ENCODE measurements at places on chromosomes 6 and 20.
A peak's percentile ranks its signal among the peaks of the same experiment; 100 is the strongest.

DNA sequence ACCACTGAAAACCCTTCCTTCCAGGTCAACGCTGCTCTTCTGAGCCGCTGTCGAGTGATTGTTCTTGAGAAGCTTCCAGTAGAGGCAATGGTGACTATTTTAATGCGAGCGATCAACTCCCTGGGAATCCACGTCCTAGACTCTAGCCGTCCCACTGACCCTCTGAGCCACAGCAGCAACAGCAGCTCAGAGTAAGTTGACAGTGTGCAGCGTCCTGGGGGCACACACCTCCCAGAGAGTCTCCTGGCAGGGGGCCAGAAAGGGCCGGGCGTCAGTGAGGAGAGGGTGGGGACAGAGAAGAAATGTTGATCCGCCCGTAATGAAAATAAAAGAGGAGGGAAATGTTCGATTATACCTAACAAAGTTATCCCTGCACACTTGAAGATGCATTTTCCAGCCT lies 5.0 kb downstream of the WRNIP1 start:
- no peak for DNase-seq

- no peak for DNase-seq
These were observed 191.7 kb downstream of the SMOC2 start for GRCh38 chr6:168632694-168633093.

- DNase-seq, result no peak
These were observed 579.9 kb downstream of the EPM2A start for GRCh38 chr6:145155411-145155810.

DNA sequence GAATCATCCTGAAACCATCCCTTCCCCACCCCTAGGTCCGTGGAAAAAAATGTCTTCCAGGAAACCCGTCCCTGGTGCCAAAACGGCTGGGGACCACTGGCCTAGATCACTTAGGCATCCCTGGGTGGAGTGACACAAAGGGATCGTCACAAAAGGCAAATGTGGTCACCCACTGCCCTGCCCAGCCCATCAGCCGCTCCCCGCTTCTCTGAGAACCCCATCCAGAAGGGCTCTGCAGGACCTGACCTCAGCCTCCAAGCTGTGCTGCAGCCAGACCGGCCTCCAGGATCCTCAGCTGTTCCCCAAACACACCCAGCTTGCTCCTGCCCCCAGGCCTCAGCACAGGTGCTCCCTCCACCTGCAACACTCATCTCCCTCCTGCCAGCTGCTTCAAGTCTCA lies 61.6 kb downstream of the PREX1 start:
- DNase-seq, result no peak

DNA sequence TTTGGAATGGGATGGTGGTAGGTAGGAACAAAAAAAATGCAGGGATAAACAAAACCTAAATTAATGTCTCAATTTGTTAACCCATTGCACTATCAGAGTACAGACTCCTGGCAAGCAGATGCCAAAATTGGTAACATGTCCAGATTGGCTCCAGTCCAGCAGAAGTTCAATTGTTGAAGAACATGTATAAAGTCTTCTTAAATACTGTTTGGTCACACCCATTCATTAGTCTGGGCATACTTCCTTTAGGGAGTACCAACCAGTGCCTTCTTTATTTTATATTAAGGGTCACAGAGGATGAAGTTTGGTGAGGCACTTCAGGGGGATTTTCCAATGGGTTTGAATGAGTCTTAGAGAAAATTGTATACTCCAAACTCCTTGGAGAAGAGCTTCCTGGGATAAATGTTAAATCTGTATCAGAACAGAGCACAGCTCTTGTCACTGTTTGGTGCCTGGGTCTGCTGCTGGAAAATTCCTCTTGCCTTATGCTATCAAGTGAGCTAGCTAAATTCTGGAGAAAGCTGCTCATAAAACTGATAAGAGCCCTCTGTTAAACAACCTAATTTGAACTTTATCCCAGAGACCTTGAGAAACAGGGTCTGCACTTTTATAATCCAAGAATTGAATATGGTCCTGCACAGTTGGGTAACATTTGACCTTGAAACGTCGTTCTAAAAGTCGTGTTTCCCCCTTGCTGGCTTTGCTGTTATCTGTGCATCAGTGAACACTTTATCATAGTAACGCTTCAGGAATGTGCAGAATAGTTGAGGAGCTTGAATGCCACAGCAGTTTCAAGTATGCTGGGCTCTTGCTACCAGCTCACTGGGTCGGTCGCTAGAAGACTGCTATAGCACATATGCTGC lies 334.1 kb upstream of the CITED2 start:
- DNase-seq, result peak; percentile 86

DNA sequence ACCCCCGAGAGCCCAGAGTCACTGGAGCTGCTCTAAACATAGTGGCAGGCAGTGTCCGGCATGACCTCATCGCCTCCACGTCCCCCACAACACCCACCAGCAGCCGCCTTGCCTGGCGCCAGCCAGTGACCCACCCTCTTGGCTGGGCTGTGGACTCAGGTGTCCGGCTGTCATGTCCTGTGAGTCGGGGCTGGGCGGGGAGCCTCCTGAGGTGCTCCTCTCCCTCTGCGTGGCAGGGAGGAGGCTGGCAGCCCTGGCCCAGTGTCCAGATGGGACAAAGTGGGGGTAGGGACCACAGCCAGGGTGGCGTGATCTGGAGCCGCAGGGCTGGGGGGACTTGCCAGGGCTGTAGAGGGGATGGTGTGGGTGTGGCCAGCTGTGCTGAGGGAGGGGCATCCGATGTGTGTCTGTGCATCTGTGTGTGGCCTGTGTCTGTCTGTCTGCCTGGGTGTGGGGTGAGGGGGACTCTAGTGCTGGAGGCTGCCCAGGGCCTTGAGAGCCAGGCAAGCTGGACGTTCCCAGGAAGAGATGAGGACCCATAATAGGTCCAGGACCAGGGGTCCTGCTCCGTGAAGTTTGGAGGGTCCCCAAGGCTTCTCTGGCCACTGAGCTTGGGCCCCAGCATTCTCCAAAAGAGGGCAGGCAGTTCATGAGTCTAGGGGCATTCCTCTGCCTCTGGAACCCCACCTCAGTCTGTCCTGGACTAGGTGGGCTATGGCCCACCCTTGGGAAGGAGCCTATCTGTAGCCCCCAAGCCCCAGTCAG lies 2.3 kb upstream of the SOX18 start:
- no peak for DNase-seq

DNA sequence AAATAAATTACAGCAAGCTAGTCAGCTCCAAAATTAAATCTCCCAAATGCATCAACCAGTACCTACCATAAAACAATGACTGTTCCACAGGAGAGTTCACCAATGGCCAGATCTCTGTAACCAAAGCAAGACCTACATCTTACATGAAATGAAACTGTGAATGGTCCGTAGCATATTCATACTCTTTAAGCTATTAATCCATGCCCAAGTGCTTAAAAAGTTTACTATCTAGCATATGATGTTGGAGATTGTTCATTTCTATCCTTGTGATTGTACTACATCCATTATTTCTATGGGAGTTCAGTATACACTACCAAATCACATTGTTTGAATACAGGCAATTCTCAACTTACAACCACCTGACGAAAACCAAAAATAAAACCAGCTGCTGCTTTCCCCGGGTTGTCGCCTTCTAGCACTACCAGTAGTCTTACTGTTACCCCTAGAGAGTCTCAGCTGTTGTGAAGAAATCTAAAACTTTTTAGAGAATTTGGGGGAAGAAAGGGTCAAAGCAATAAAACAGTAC lies 38.0 kb downstream of the HIVEP2 start:
- DNase-seq, result no peak

DNA sequence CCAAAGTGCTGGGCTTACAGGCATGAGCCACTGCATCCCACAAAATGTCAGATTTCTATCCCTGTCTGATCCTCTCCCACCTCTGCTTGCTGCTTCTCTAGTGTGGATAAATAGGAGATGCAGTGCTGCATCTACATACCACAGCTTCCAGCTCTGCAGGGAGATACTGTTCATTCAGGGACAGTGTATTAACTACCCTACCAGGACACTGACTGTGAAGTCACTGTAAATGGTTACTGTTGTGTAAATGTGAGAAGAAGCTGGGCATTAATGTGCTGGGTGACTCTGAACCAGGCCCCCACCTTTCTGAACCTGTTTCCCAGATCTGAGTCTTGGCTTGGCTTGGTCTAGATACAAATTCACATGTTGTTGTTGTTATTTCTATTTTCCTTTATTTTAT lies 488.6 kb upstream of the SULF2 start:
- no peak for DNase-seq

DNA sequence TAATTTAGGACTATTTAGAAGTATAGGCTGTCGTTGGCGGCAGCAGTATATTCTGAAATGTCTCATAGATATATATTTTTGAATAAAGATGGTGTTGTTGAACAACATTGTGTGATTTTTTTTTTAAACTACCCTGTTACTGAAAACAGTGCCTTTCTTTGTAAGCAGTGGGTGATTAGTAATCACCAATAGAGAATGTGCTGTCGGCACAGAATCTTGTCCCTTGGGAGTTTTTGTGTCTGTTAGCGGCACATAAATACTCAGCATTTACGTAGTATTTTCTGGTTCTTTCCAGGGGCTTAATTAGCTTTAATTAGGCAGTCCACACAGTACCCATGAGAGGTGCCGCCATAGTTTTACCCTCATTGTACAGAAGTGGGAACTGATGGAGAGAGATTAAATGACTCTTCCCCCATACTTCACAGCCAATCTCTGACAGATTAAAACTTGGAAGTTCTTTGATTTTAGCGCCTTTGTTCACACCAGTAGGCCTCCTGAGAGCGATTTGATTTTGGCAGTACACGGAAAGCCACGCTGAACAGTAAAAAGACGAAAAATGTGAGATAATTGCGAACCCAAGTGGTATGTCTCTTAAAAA lies 58.8 kb downstream of the RPRD1B start:
- no peak for DNase-seq

GRCh38 chr20:54070187-54070987 lies at the start of gene BCAS1:
Gene BCAS1 (minus strand): TSS chr20:54070594. CDS start chr20:54058718, 11,876 bp downstream.
- no peak for DNase-seq

DNA sequence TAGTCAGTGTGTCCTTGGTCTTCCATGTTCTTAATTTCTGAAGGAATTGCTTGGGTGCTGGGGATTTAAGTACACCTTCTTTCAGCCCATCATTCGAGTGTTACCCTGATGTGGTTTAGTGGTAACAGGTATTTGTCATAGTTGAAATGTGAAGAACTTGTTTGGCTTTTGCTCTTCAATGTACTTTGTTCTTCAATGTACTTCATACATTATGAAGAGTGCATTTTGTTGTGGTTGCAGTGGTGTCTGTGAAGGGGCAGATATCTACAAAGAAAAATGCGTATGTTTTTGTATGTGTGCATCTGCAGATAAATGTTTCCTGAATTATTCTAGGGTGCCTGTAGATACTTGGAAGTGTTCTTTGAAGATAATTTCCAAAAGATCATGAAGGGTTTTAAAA lies 111.2 kb upstream of the SUPT3H start:
- no peak for DNase-seq

- no peak for DNase-seq
These were observed 16.4 kb upstream of the KIF25 start for GRCh38 chr6:167980911-167981580.

- DNase-seq, result peak; percentile 79
These were observed 87.7 kb downstream of the TMEM242 start for GRCh38 chr6:157235600-157236039.

DNA sequence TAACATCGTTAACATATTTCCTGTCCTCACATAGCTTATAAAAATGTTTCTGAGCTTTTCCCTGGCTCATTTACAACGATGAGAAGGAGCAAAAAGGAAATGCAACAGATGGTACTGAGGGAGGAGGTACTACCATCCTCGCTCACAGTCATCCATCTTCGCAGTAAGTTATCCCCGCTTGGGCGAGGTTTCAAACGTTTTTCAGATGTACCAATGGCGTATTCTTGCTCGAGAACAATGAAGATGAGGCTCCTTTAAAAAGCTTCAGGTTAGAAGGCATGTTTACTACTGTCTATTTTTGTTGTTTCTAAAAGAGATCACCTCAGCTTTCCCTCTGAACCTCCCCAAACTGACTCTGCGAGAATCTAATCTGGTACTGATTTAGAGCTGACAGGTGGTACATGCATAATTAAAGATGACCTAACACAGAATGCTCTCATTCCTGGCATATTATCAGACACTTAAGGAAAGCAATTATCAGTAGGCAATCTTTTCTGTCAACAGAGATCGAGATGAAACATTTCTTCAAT lies 178.7 kb downstream of the GJA10 start:
- DNase-seq, result no peak

GRCh38 chr20:39658662-39659409 lies 696.7 kb downstream of the DHX35 start:
- DNase-seq, result no peak

DNA sequence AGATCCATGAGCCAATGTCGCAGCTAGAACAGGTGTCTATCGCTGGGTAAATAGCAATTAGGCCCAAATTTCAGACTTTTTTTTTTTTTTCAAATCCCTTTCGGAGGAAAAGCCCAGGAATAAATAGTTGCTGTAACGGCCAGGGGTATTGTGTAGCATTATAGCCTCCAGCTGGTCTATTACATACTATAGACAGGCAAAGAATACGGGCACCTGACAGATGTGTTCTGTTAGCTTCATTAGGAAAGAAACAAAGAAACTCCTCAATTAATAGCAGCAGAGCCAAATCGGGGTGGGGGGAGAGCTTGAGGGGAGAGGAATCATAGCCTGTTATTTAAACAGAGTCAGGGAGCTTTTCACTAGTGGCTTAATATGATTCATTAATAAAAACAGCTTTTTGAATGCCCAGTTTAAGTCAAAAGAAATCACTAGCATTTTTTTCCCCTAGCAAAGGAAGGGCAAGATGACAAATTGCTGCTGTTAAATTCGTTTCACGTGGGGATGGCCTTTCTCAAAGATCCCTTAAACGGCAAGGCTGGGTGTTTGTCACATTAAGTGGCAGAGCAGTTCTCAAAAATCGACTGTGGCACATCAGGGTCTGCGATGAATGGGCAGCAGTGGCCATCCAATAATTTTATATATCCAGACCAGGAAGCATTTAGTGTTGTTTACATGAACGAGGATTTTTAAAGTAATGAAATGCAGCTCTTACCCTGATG lies 139.4 kb downstream of the ID4 start:
- DNase-seq, result no peak

- peak; percentile 53 for DNase-seq
These were observed 49.9 kb downstream of the TULP4 start for GRCh38 chr6:158361961-158362669.

- no peak for DNase-seq
These were observed 290.8 kb upstream of the RNF24 start for GRCh38 chr20:4306206-4306605.

GRCh38 chr6:64123761-64124633 lies 488.4 kb downstream of the PHF3 start:
- no peak for DNase-seq

DNA sequence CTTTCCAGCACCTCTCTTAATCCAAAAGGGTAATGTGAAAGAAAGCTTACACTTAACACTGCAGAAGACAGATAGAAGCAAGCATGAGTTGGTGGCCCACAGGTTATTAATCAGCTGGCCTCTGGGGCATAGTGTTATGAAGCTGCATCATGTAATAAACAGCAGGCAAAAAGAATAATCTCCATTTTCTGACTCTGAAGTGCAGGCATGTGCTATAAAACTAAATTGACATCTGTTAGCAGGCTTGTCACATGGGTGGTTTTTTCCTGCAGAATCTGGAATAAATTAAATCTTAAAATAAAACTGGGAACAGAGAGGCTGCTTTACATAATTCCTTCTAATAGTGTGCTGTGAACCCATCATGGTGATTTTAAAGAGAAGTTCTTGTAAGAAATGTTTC lies 73.3 kb downstream of the METTL24 start:
- no peak for DNase-seq

- DNase-seq, result no peak
These were observed 7.1 kb upstream of the AFDN start for GRCh38 chr6:167819576-167819975.

GRCh38 chr6:37536491-37537190 lies 36.9 kb upstream of the CCDC167 start:
- no peak for DNase-seq

Measured in AG08396 (cell line).